ENCODE measurements at places on chromosomes 16 and 17.

DNA sequence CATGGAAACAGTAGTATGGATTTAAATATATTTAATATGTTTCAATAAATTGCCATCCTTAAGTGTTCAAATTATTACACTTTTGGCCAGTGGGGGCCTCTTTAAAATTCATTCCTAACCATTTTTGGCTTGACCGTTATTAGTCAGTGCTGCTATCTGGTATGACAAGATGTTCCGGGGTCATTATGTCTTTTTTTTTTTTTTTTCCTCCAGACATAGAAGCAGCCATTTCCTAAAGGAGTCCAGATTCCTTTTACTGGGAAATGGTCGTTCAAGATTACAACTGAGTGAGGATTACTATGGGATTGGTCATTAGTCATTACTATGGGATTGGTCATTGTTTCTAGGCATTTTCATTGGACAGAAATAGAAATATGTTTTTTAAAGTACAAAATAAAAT is 53.4 kb downstream of the NF1 start:
- no peak for DNase-seq

- DNase-seq, result no peak
Observed at GRCh38 chr16:10992797-10993196, 48.4 kb downstream of the CLEC16A start.

DNA sequence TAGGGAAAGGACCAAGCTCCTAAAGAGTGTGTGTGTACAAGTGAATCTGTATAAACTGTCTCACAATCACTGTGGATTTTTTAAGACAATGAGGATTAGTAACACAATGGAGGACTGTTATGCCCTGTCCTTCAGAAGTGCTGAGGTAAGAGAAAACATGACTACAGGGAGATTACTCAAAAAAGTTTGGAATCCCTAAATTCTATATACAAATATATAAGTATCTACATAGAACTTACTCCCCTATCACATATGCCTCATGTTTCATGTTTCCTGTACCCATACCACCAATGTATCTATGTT is 81.9 kb downstream of the STH start:
- no peak for DNase-seq

- DNase-seq, result no peak
Observed at GRCh38 chr16:24396350-24397271, 140.5 kb downstream of the CACNG3 start.

- no peak for DNase-seq
Observed at GRCh38 chr16:23724785-23725131, 11.7 kb upstream of the ERN2 start.

- DNase-seq, result no peak
Observed at GRCh38 chr16:87543436-87544191, 50.8 kb upstream of the ZCCHC14 start.

Data from left kidney (tissue), 8 donors.